ENCODE measurements at places on chromosomes 2 and 18. TPM values are rescaled to one million over a fixed set of nuclear protein-coding genes. Genes with fewer than 3 reads are reported as not detected.
A peak's percentile ranks its signal among the peaks of the same experiment; 100 is the strongest.

Gene TMEM198
- 4.2 TPM for total RNA-seq

Gene FBLN7
- 8.8 TPM for total RNA-seq

Gene B3GNT7
- total RNA-seq: 0.25 TPM

Gene COBLL1
- total RNA-seq: 0.45 TPM

Gene STEAP3
- 0.60 TPM for total RNA-seq

Gene SERPINB5
- not detected for total RNA-seq

Gene PARD3B
- 0.49 TPM for total RNA-seq

GRCh38 chr2:137865954-137866540 is 98.2 kb upstream of the HNMT start:
- no peak overlapping the region for H3K27ac ChIP-seq
- DNase-seq: peak; percentile 22
- no peaks in the 10 kb centered on the region for H3K4me1 ChIP-seq
- H3K27me3 ChIP-seq: peaks cover 5% of the 10 kb centered on the region
- H3K4me3 ChIP-seq: no peak overlapping the region
- no peaks in the 10 kb centered on the region for H3K36me3 ChIP-seq

DNA sequence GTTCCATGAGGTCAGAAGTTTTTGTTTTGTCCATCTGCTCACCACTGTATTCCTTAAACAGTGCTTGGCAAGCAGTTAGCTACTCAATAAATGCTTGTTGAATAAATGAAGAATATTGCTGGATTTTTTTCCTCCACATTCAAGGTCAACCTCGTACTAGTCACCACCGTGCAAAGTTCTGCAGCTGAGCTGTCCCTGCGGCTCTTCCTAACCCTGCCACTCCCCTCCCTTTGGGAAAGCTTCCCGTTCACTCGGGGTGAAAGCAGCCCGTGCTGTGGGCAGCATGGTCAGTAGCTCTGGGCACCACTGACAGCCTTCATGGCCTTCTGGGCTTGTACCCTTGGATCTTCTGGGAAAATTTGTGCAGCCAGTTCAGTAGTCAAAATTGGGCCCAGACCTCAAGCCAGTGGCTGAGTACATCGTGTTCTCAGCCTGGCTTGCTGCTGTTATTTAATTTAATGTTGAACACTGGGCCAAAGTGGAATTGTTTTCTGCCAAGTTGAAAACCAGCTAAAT is 469.3 kb upstream of the RAB12 start:
- no peak overlapping the region for H3K27ac ChIP-seq
- no peaks in the 10 kb centered on the region for H3K27me3 ChIP-seq
- H3K36me3 ChIP-seq: no peaks in the 10 kb centered on the region
- no peak overlapping the region for H3K4me3 ChIP-seq
- no peaks in the 10 kb centered on the region for H3K4me1 ChIP-seq
- DNase-seq: no peak

- peaks cover 13% of the 10 kb centered on the region for H3K4me1 ChIP-seq
- peaks cover 7% of the 10 kb centered on the region for H3K27me3 ChIP-seq
- H3K36me3 ChIP-seq: no peaks in the 10 kb centered on the region
Measured at GRCh38 chr2:101123795-101124471, 27.2 kb downstream of the TBC1D8 start.

GRCh38 chr2:72993147-72993932 is 76.0 kb downstream of the EMX1 start:
- no peaks in the 10 kb centered on the region for H3K4me1 ChIP-seq
- no peak overlapping the region for H3K27ac ChIP-seq

DNA sequence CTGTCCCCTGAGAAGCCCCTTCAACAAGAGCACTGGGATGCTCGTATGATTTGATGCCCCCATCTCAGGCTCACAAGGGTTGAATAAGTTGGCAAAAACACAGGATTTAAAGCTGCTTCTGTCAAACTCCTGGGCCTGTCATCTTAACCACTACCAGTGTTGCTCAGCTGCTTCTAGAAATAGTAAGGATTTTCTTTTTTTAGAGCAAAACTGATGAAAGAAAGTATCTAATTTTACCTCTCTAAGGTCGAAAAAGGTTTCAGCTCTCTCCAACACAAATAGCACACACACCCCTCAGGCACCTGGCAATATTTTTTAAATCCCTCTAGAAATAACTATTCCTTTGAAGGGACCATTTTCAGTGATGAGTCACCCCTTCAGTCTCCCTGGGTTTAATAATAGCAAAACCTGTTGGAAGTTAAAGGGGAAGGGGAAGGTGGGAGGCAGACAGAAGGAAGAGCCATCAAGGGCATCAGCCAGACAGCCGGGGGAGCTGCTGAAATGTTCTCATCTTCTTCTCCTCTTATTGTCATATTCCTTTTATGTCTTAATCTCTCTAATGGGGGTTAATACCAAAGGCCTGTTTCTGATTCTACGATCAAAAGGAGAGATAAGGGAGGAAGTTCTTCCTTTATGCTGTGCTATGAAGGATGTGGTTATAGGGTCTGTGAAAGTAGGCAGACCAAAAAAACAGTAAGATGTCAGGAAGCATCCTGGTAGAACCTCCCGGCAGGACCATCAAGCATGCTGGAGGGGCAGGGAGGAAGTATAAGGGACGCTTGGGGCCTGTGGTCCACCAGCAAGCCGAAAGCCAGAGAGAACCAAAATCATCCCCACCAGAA is 31.9 kb upstream of the SLC35G4 start:
- DNase-seq: no peak
- H3K4me3 ChIP-seq: no peak overlapping the region
- peaks cover 16% of the 10 kb centered on the region for H3K4me1 ChIP-seq
- H3K27me3 ChIP-seq: peaks cover 4% of the 10 kb centered on the region
- H3K36me3 ChIP-seq: no peaks in the 10 kb centered on the region

GRCh38 chr2:156958374-156958773 is 299.1 kb upstream of the GALNT5 start:
- DNase-seq: no peak
- H3K27ac ChIP-seq: no peak overlapping the region
- H3K4me1 ChIP-seq: no peaks in the 10 kb centered on the region

GRCh38 chr2:108611021-108611420 is 76.8 kb downstream of the LIMS1 start:
- no peak overlapping the region for H3K4me3 ChIP-seq
- H3K27me3 ChIP-seq: no peaks in the 10 kb centered on the region
- DNase-seq: no peak
- H3K36me3 ChIP-seq: peaks cover 2% of the 10 kb centered on the region

DNA sequence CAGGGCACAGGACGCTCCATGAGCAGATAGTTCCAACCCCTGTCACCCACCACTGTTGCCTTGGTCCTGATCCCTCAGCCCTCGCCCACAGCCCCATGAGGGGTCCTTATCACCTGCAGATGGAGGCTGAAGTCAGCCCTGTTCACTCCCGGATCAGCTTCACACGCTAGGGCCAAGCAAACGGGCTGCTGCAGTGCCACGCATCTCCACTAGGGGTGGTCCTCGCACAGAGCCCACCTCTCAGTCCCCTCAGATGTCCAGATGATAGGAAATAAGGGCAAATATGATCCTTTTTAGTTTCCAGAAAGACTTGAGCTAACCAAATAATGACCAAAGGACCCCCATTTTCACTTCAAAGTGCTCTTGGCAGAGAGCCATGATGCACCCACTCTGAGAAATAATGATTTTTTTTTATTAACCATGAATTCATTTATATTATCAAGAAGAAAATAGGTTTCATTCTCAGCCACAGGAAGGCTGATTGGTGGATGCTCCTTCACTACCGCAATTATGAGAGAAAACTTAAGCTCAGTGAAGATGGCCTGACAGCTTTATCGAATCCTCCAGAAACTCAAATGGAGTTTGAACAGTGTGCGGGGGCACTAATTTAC is 71.9 kb upstream of the KLHL29 start:
- H3K4me1 ChIP-seq: no peaks in the 10 kb centered on the region
- no peak overlapping the region for H3K27ac ChIP-seq
- peaks cover 5% of the 10 kb centered on the region for H3K27me3 ChIP-seq

DNA sequence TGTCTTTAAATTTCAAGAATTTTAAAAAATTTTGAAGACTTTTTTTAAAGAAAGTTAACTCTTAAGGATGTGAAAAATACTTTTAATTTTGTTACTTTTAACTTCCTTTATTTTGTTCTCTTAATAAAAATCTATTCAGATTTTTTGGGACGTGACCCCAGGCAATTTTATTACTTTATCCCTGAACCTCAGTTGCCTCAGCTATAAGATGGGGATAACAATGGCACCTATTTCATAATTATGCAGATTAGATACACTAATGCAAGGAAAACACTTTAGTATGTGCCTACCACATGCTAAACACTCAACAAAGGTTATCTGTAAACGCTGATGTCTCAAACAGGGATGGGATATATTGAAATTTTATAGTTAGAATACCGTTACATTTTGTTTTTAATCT is 1.5 kb upstream of the SCYGR1 start:
- H3K36me3 ChIP-seq: no peaks in the 10 kb centered on the region
- peaks cover 4% of the 10 kb centered on the region for H3K27me3 ChIP-seq
- no peak overlapping the region for H3K27ac ChIP-seq
- DNase-seq: no peak
- peaks cover 9% of the 10 kb centered on the region for H3K4me1 ChIP-seq

DNA sequence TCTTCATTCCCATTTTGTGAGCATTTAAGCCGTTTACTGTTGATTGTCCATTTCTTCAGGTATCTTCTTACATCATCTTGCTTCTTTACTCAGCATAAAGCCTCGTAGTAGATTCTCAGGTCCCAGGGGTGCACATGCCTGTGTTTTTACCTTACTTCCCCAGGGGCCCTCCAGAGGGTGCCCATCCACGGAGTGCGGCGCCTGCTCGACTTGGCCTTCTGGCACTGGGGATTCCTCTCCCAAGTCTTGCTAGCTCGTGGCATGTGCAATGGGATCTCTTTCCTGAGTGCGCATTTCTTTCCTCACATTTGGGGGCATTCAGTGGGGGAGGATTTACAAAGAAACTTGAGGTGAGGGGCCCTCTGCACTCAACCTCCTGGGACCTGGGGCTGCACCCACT is 148.1 kb downstream of the AGAP1 start:
- H3K27me3 ChIP-seq: peaks cover 21% of the 10 kb centered on the region
- H3K27ac ChIP-seq: no peak overlapping the region
- peaks cover 2% of the 10 kb centered on the region for H3K4me1 ChIP-seq
- no peak for DNase-seq
- no peaks in the 10 kb centered on the region for H3K36me3 ChIP-seq

DNA sequence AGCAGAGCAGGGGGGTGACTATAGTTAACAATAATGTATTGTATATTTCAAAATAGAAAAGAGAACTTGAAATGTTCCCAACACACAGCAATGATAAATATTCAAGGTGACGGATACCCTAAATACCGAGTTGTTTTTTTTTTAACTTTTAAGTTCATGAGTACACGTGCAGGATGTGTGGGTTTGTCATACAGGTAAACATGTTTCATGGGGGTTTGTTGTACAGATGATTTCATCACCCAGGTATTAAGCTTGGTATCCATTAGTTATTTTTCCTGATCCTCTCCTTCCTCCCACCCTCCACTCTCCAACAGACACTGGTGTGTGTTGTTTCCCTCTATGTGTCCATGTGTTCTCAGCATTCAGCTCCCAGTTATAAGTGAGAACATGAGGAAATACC is 164.5 kb upstream of the DNMT3A start:
- H3K4me3 ChIP-seq: no peak overlapping the region
- H3K36me3 ChIP-seq: peaks cover 4% of the 10 kb centered on the region
- DNase-seq: no peak
- H3K4me1 ChIP-seq: no peaks in the 10 kb centered on the region
- H3K27me3 ChIP-seq: no peaks in the 10 kb centered on the region
- H3K27ac ChIP-seq: no peak overlapping the region

DNA sequence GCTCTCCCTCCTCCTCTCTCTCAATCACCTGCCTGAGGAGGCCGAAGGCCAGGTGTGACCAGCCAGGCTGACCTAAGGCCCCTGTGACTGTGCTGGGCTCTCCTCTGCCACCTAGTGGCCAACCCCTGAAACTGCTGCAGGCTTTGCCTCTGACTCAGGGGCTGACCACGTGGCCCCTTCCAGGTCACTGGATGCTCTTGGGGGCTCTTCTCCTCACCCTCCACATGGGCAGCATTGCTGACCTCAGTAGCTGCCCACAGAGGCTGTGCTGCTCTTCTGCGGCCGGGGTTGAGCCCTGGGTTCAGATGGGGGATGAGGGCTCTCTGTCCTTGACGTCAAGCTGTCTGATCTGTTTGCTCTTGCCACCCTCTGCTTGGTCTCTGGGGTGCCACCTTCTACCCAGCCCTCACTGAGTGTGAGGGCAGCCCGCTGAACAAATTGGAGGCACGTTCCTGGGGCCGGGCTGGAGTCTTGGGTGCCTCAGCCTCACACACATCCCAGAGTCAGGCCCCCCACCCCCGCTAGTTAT is 122.7 kb downstream of the TWIST2 start:
- H3K27me3 ChIP-seq: peaks cover 20% of the 10 kb centered on the region
- no peaks in the 10 kb centered on the region for H3K4me1 ChIP-seq
- no peaks in the 10 kb centered on the region for H3K36me3 ChIP-seq
- no peak overlapping the region for H3K4me3 ChIP-seq

Measured in activated naive CD8-positive, alpha-beta T cell treated with anti-CD3 and anti-CD28 coated beads for 36 hours (primary cell).